Right ventricle myocardium inferior (tissue), 1 donor: ENCODE measurements at places on chromosomes 7 and 10. TPM values are rescaled to one million over a fixed set of nuclear protein-coding genes. Genes with fewer than 3 reads are reported as not detected.
A peak's percentile ranks its signal among the peaks of the same experiment; 100 is the strongest.

The PNLIPRP2 gene
- total RNA-seq, result not detected

The AS3MT gene
- total RNA-seq, result 14.6 TPM

The ATP6V0A4 gene
- not detected for total RNA-seq

GRCh38 chr7:157767506-157768197, 430.8 kb downstream of the DNAJB6 start:
- no peak for DNase-seq

GRCh38 chr7:5633161-5634106, 148.0 kb downstream of the RNF216 start:
- DNase-seq, result no peak

The HSPA12A gene
- total RNA-seq, result 20.8 TPM

- no peak for DNase-seq
These were observed 456.4 kb upstream of the PFKP start for GRCh38 chr10:2610946-2611345.

- DNase-seq, result no peak
These were observed 270.7 kb downstream of the SEMA3D start for GRCh38 chr7:84916161-84916560.

The KIF20B gene
- total RNA-seq, result 3.0 TPM

The GNAT3 gene
- not detected for total RNA-seq

The KIAA1217 gene
- 45.0 TPM for total RNA-seq

GRCh38 chr7:1458683-1459511, at the start of gene MICALL2:
Gene MICALL2 (minus strand): TSS chr7:1459470. CDS start chr7:1459326, 144 bp downstream.
- DNase-seq, result peak; percentile 89

DNA sequence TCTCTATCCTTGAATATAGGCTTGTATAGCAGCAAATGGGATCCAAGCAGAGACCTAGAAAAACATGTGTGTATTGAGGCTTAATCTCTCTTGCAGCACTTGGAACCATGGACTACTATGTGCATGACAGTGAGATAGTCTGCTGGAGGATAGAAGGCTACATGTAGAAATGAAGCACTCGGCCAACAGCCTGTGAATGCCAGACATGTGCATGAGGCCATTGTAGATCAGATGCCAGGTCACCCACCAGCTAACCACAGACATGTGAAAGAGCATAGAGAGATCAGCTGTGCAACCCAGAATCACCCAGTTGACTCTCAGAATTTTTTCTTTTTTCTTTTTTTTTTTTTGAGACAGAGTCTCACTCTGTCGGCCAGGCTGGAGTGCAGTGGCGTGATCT, 90.9 kb downstream of the NT5C2 start:
- no peak for DNase-seq

The FGFBP3 gene
- total RNA-seq, result 0.32 TPM

GRCh38 chr7:157004521-157005455, 5.7 kb downstream of the MNX1 start:
- DNase-seq, result peak; percentile 50

- no peak for DNase-seq
These were observed 78.1 kb downstream of the USP6NL start for GRCh38 chr10:11533328-11533781.

- DNase-seq, result no peak
These were observed 309.2 kb downstream of the FGFR2 start for GRCh38 chr10:121288864-121289661.

DNA sequence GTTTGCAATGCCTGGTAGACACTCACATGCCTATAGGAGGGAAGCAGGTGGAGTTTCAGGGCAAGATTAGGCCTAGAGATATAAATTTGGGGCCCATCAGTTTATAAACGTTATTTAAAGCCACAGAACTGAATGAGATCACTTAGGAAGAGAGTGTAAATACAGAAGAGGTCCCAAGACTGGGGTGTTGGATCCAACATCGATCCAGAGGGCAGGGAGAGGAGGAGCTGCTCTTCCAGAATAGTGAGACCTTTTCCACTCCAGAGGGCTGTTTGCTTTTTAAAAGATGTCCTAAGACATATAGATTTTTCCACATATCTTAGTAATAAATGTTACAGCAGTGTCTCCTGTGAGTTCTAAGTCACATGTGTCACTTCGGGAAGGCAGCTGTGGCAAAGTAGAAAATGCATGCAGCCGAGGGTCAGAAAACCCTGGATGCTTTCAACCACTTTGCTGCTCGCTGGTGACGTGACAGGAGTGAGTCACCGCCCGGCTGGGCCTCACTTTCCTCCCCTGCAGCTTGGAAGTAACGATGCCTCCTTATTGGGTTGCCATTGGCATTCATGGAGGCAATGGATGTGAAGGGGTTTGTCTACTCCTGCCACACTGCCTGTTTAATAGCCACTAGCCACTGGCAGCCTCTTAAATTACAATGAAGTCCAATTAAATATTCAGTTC, 95.4 kb downstream of the TRIL start:
- no peak for DNase-seq

GRCh38 chr7:106978425-106979420, 65.8 kb upstream of the PRKAR2B start:
- no peak for DNase-seq

- no peak for DNase-seq
These were observed 13.2 kb upstream of the PLCE1 start for GRCh38 chr10:93980486-93980885.

- peak; percentile 87 for DNase-seq
These were observed 1.5 kb upstream of the SKIDA1 start for GRCh38 chr10:21526860-21527597.

DNA sequence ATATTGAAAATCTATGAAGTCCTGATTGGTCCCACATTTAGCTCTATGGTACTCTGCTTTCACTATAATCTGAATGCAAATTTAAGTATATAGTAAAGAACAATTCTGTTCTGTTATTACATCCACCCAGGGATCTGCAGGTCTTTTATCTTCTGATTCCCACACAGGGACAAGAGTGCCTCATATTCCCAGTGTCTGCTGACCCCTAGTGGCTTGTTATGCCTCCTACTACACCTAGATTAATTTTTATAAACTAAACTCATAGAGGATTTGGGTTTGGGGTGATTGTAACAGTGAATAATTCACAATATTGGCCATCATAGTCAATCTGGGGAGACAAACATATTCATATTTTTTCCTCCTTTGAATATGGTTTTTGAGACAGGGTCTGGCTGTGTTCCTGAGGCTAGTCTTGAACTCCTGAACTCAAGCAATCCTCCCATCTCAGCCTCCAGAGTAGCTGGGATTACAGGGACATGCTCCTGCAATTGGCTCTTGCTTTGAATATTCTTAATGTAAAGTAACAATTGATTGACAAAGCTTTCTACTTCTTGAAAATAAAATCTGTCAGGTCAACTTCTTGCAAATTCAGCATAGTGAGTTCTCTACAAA, 282.1 kb downstream of the KCND2 start:
- no peak for DNase-seq

The PLEKHS1 gene
- not detected for total RNA-seq

The CRPPA gene
- 7.1 TPM for total RNA-seq

DNA sequence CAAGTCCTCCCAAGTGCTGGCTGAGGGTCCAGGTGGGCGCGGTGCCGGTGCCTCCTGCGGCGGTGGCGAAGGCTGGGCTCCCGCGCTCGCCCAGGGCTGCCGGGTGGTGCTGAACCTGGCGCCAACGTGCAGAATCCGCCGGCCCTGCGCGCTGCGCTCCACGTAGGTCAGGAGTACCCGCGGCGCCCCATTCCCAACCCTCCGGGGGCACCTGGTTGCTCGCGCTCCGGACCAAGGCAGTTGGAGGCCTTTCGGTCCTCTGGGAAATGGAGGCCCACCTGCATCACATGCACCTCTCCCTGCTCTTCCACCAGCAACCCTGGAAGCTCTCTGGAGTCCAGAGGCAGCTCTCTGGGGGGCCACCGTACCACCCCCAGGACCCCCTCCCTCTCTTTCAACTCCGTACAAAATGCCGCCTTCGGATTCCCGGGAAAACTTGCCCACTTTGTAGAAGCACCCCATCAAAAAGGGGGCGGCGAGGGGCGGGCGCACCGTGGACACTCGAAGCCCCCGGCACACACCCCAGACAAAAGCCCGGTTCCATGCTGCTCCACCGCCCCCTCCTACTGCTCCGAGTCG, 745 bp downstream of the SLC16A9 start:
- peak; percentile 68 for DNase-seq

The SLC18A3 gene
- not detected for total RNA-seq

DNA sequence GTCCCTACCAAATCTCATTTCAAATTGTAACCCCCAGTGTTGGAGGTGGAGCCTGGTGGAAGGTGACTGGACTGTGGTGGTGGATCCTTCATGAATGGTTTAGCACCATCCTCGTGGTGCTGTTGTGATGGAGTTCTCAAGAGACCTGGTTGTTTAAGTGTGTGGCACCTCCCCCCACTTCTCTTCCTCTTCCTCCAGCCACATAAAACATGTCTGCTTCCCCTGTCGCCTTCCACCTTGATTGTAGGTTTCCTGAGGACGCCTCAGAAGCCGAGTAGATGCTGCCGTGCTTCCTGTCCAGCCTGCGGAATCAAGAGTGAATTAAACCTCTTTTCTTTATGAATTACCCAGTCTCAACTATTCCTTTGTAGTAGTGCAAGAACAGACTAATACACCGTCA, 21.0 kb downstream of the GRB10 start:
- DNase-seq, result no peak

DNA sequence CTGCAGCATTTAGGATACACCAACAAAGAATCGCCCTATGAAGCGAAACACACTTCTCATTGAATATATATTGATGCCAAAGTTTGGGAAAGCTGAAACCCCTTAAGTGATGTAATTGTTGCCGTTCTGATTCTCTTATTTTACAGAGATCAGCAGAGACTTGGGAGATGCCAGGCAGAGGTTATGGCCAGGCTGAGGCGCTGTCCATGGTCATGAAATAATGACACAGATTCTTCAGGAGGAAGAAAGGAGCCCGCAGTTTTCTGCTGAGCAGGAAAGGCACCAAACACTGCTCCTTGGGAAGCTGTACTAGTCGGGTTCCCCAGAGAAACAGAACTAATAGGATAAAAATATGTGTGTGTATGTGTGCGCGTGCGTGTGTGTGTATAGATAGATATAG, 566.0 kb downstream of the CALN1 start:
- no peak for DNase-seq

- no peak for DNase-seq
These were observed 764.3 kb downstream of the GRID1 start for GRCh38 chr10:85602306-85602705.
